ENCODE measurements at places on chromosomes 12 and 14. TPM values are rescaled to one million over a fixed set of nuclear protein-coding genes. Genes with fewer than 3 reads are reported as not detected.
A peak's percentile ranks its signal among the peaks of the same experiment; 100 is the strongest.

GRCh38 chr14:60331201-60332045, 82.4 kb downstream of the PPM1A start:
- H3K4me1 ChIP-seq, result peaks cover 20% of the 10 kb centered on the region
- peak; percentile 85 for DNase-seq
- no peaks in the 10 kb centered on the region for H3K36me3 ChIP-seq
- H3K4me3 ChIP-seq, result peak overlapping the region; percentile 87
- H3K27ac ChIP-seq, result peak overlapping the region; percentile 68
- H3K27me3 ChIP-seq, result no peaks in the 10 kb centered on the region

- peaks cover 17% of the 10 kb centered on the region for H3K27me3 ChIP-seq
- H3K4me1 ChIP-seq, result peaks cover 13% of the 10 kb centered on the region
- H3K36me3 ChIP-seq, result no peaks in the 10 kb centered on the region
- H3K4me3 ChIP-seq, result peak overlapping the region; percentile 82
- DNase-seq, result no peak
- H3K27ac ChIP-seq, result no peak overlapping the region
Measured at GRCh38 chr12:10214136-10214894, 1.6 kb downstream of the GABARAPL1 start.

GRCh38 chr12:84512751-84513150, 399.8 kb downstream of the SLC6A15 start:
- H3K27me3 ChIP-seq, result no peaks in the 10 kb centered on the region
- no peaks in the 10 kb centered on the region for H3K36me3 ChIP-seq
- H3K4me3 ChIP-seq, result no peak overlapping the region
- H3K4me1 ChIP-seq, result no peaks in the 10 kb centered on the region

DNA sequence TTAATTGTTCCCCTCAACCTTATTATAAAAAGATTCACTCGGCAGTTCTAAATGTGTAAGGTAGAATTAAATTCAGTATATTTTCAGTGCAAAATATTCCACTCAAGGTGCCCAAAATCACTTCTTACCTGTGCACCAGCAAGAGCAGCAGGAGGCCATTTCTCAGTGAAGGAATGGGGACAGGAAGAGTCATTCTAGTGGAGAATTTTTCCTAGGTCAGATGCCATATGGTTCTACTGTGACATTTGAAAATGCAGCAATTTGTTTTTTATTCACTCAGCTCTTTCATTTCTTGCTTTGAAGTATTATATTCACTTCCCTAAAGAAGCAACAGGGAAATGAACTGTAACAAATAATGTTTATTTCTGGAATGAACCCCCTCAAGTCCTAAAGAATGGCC, 264.0 kb upstream of the SYT1 start:
- no peaks in the 10 kb centered on the region for H3K36me3 ChIP-seq
- no peak for DNase-seq
- no peaks in the 10 kb centered on the region for H3K4me1 ChIP-seq
- no peaks in the 10 kb centered on the region for H3K27me3 ChIP-seq

DNA sequence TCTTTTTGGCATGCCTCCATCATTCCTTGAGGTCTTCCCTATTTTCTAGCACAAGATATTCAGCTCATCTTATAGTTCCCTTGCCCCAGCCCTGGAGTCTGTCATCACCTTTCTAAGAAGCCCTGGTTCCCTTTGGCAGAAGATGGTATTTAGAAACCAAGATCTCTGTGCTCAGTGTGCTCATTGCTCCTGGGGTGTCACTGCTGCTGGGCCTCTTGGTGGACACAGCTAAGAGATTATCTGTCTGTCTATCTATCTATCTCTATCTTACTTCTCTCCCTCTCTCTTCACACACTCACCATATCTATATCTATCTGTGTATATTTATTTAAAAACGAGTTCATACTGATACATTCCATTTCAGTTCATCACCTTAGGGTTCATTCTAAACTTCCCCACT, 67.2 kb downstream of the DAO start:
- no peak overlapping the region for H3K27ac ChIP-seq
- no peaks in the 10 kb centered on the region for H3K27me3 ChIP-seq
- H3K4me3 ChIP-seq, result no peak overlapping the region
- no peaks in the 10 kb centered on the region for H3K4me1 ChIP-seq

DNA sequence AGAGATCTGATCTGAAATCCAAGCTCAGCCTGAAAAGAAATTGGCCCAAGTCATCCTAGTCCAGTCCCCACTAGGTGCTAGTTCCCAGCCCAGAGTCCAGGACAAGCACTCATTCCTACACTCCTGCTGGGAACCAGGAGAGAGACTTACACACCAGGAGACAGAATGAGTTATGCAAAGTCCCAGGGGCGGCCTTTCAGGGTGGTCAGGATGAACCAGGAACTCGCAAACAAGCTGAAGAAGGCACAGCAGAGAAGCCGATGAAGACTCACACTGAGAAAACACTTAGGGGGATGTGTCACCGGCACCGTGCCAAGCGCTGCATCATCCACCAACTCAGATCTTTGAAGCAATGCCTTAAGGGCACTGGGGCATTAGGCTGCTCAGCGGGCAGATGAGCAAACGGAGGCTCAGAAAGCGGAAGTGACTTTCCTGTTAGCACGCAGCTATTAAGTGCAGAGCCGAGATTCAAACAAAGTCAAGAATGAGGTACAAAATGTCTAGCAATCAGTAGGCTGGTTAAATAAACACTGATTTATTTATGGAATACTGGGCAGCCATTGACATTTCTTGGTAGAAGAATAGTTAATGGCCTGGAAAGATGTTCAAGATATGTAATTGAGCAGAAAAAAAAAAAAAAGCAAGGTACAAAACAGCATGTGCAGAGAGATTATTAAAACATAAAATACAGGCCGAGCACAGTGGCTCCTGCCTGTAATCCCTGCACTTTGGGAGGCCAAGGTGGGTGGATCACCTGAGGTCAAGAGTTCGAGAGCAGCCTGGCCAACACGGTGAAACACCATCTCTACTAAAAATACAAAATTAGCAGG, 78.7 kb downstream of the LRRC74A start:
- no peaks in the 10 kb centered on the region for H3K27me3 ChIP-seq
- peak; percentile 91 for DNase-seq
- no peak overlapping the region for H3K4me3 ChIP-seq

DNA sequence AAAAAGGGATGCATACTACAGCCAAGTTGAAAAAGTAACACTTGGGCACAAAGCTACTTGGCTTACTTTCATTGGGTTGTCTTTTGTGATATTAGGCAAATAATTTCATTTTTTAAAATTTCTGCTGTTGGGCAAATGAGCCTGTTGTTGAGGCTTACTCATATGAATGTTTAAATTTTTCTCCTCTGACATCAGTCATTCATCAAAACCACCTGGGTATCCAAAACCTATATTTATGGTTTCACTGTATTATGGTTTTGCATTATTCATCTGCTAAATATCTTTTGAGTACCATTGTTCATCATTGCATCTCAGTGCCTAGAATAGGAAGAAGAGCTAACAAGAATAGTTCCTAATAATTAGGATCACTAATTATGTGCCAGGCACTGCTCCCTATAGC, 28.1 kb downstream of the DYRK2 start:
- H3K27me3 ChIP-seq, result no peaks in the 10 kb centered on the region
- peaks cover 3% of the 10 kb centered on the region for H3K36me3 ChIP-seq
- no peak overlapping the region for H3K27ac ChIP-seq

GRCh38 chr12:130428116-130428515, 90.4 kb downstream of the PIWIL1 start:
- H3K27me3 ChIP-seq, result no peaks in the 10 kb centered on the region
- no peak for DNase-seq
- H3K27ac ChIP-seq, result no peak overlapping the region
- H3K4me3 ChIP-seq, result no peak overlapping the region

DNA sequence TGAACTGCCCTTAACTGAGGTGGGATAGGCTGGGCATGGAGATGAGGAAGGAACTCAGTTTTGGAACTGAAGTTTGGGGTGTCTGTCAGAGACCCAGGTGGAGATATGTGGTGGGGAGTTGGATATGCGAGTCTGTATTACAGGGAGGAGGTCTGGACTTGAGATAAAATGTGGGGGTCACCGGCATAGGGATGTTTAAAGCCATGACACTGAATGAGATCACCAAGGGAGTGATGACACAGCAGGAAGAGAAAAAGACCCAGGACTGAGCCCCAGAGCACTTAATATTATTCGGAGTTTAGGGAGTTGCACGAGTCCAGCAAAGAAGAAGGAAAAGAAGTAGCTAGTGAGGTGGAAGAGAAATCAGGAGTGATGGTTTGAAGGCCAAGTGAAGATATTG, 4.0 kb upstream of the OASL start:
- H3K27me3 ChIP-seq, result peaks cover 4% of the 10 kb centered on the region
- no peak overlapping the region for H3K27ac ChIP-seq
- H3K36me3 ChIP-seq, result no peaks in the 10 kb centered on the region
- no peak overlapping the region for H3K4me3 ChIP-seq

- no peak overlapping the region for H3K27ac ChIP-seq
- H3K27me3 ChIP-seq, result no peaks in the 10 kb centered on the region
- H3K4me3 ChIP-seq, result no peak overlapping the region
- DNase-seq, result no peak
- H3K4me1 ChIP-seq, result peaks cover 14% of the 10 kb centered on the region
- peaks cover 48% of the 10 kb centered on the region for H3K36me3 ChIP-seq
Measured at GRCh38 chr12:6863586-6864321, 3.6 kb upstream of the TPI1 start.

DNA sequence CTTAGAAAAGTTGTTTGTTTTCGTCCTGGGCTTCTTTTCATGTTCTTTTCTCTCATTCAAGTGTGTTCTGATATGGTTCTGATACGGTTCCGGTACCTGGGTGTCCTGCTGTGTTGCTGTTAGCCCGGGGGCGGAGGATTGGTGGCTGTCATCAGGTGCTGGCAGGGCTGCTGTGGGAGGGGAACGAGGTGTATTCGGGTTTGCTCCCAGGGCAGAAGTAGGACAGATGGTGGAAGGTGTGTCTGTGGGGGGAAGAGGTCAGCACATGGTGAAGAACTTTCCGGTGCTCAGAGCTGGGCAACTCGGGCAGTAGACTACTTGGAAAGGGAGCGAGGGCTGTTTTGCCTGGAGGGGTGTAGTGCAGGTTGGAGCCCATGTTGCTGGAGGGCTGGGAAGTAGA, 70.2 kb downstream of the SLC25A47 start:
- H3K4me1 ChIP-seq, result no peaks in the 10 kb centered on the region
- H3K27ac ChIP-seq, result no peak overlapping the region
- H3K4me3 ChIP-seq, result no peak overlapping the region
- no peaks in the 10 kb centered on the region for H3K27me3 ChIP-seq
- DNase-seq, result no peak

DNA sequence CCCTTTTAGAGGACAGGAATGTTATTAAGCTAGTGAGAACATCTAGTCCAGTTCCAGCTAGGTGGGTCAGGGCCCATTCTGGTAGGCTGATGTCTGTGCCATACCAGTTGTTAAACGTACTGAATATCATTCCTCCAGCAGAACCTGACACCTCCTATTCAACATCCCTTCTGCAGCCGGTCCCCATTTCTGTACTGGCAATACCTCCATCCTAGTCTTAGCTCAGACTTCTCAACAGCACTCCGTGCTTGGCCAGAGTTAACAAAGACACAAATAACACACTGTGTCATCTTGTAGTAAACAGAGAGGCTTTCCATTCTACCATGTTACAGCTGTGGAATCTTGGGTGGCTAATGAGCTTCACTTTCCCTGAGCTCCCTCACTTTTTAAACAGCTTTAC, 94.3 kb upstream of the PDE3A start:
- no peaks in the 10 kb centered on the region for H3K36me3 ChIP-seq
- H3K4me1 ChIP-seq, result no peaks in the 10 kb centered on the region
- no peaks in the 10 kb centered on the region for H3K27me3 ChIP-seq
- DNase-seq, result no peak
- H3K27ac ChIP-seq, result no peak overlapping the region

GRCh38 chr12:5575987-5576386, 144.1 kb downstream of the NTF3 start:
- H3K36me3 ChIP-seq, result no peaks in the 10 kb centered on the region
- H3K27me3 ChIP-seq, result no peaks in the 10 kb centered on the region
- no peak overlapping the region for H3K4me3 ChIP-seq
- H3K27ac ChIP-seq, result no peak overlapping the region
- DNase-seq, result no peak

GRCh38 chr12:101089271-101089670, 120.8 kb downstream of the SLC5A8 start:
- H3K27me3 ChIP-seq, result no peaks in the 10 kb centered on the region
- H3K4me3 ChIP-seq, result no peak overlapping the region
- no peak for DNase-seq
- no peaks in the 10 kb centered on the region for H3K4me1 ChIP-seq

GRCh38 chr12:31715283-31715825, 13.5 kb downstream of the AMN1 start:
- H3K4me1 ChIP-seq, result peaks cover 37% of the 10 kb centered on the region
- H3K36me3 ChIP-seq, result peaks cover 16% of the 10 kb centered on the region
- peak; percentile 83 for DNase-seq
- peak overlapping the region; percentile 32 for H3K4me3 ChIP-seq

- H3K4me3 ChIP-seq, result no peak overlapping the region
- no peak overlapping the region for H3K27ac ChIP-seq
- no peaks in the 10 kb centered on the region for H3K4me1 ChIP-seq
- no peaks in the 10 kb centered on the region for H3K27me3 ChIP-seq
- peaks cover 5% of the 10 kb centered on the region for H3K36me3 ChIP-seq
Measured at GRCh38 chr14:34450542-34450915, 11.5 kb downstream of the SPTSSA start.

- H3K27ac ChIP-seq, result no peak overlapping the region
- H3K4me3 ChIP-seq, result no peak overlapping the region
- no peaks in the 10 kb centered on the region for H3K36me3 ChIP-seq
- H3K27me3 ChIP-seq, result no peaks in the 10 kb centered on the region
- H3K4me1 ChIP-seq, result peaks cover 5% of the 10 kb centered on the region
Measured at GRCh38 chr14:24325041-24325530, 9.8 kb downstream of the ADCY4 start.

- DNase-seq, result no peak
- H3K36me3 ChIP-seq, result no peaks in the 10 kb centered on the region
- H3K27me3 ChIP-seq, result no peaks in the 10 kb centered on the region
Measured at GRCh38 chr14:85686908-85687307, 157.0 kb downstream of the FLRT2 start.

DNA sequence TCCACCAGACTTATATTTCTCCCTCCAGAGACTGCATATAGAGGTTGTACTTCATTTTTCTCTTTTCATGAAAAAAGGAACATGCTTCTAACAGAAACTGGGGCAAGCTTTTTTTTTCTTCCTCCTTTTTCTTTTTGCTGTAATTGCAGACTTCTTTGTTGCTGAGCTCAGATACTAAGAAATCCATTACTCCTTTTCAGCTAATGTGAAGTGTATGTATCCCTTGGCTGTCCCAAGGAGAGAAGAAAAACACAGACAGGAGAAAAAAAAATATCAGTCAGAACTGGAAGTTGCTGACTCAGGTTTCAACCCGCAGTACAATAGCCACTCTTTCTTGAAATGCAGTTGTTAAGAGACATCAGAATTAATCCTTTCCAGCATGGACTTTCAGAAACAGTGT, 1248.4 kb downstream of the LRFN5 start:
- H3K36me3 ChIP-seq, result no peaks in the 10 kb centered on the region
- H3K4me3 ChIP-seq, result no peak overlapping the region
- no peak for DNase-seq

Gene KRT72
- 0.04 TPM for polyA plus RNA-seq

Gene PTCSC3
- polyA plus RNA-seq, result not detected

Gene SERPINA10
- polyA plus RNA-seq, result not detected

Gene TAS2R46
- polyA plus RNA-seq, result 0.13 TPM

Gene C14orf132
- 0.85 TPM for polyA plus RNA-seq

Gene M6PR
- polyA plus RNA-seq, result 58.8 TPM

Gene ADCY4
- 3.4 TPM for polyA plus RNA-seq

Gene SLC5A8
- polyA plus RNA-seq, result not detected

Gene TNFRSF1A
- 1.6 TPM for polyA plus RNA-seq

Gene GPRC5A
- 0.01 TPM for polyA plus RNA-seq

Gene ADAM21
- not detected for polyA plus RNA-seq

Gene AQP6
- polyA plus RNA-seq, result not detected

Gene SERPINA3
- not detected for polyA plus RNA-seq

Gene CCDC85C
- polyA plus RNA-seq, result 0.35 TPM
